ENCODE measurements at places on chromosomes 5 and 9.
A peak's percentile ranks its signal among the peaks of the same experiment; 100 is the strongest.

GRCh38 chr5:88819301-88819999 is 63.5 kb downstream of the MEF2C start:
- ATAC-seq = no peak

GRCh38 chr9:22129133-22129532 is 120.0 kb upstream of the CDKN2B start:
- ATAC-seq = no peak

DNA sequence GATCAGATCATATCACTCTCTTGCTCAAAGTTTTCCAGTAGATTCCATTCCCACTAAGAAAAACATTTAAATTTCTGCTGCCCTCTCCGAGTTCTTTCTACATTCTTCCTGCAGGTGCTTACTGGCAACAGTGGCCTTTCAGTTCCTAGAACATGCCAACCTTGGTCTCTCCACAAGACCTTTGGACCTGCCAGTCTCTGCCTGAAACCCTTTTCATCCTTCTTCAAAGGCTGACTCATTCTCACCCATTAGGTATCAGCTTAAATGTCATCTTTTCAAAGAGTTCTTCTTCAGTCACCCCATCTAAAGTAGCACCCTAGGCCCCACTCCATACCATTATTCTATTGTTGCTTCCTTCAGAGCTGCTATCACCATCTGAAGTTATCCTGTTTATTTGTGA is 21.8 kb downstream of the PPIC start:
- ATAC-seq = no peak

- ATAC-seq = no peak
Measured at GRCh38 chr9:87436716-87437115, 61.0 kb upstream of the DAPK1 start.

GRCh38 chr9:16030528-16031185 is 477.8 kb downstream of the CCDC171 start:
- ATAC-seq = no peak

- ATAC-seq = peak; percentile 62
Measured at GRCh38 chr5:137142764-137143605, 356.1 kb downstream of the SPOCK1 start.

All from gastroesophageal sphincter (tissue), 4 donors.